ENCODE measurements at places on chromosomes 7 and 10. TPM values are rescaled to one million over a fixed set of nuclear protein-coding genes. Genes with fewer than 3 reads are reported as not detected.

- DNase-seq: no peak
These were observed 958 bp downstream of the ANKRD1 start for GRCh38 chr10:90919683-90920574.

DNA sequence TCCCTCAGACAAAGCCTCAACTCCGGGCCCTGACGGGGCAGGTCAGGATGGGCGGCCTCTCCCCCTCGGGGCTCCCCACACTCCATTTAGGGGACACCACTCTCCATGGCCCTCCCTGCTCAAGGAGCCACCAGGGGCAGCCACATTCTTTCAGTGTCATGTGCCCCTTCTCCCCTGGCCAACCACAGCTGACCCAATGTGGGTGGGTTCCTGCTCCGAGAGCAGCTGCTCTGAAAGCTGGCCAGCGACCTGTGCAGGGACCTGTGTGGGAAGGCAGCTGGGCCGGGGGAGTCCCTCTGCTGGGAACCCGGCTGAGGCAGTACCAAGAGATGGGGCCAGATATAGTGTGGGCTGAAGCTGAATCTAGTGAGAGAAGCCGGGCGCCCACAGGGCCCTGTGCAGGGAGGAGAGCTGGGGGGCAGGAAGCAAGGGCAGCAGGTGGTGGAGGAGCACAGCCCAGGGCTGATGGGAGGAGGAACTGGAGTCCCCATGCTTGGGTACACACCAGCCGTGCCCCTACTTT, 40.6 kb upstream of the NPFFR1 start:
- no peak for DNase-seq

DNA sequence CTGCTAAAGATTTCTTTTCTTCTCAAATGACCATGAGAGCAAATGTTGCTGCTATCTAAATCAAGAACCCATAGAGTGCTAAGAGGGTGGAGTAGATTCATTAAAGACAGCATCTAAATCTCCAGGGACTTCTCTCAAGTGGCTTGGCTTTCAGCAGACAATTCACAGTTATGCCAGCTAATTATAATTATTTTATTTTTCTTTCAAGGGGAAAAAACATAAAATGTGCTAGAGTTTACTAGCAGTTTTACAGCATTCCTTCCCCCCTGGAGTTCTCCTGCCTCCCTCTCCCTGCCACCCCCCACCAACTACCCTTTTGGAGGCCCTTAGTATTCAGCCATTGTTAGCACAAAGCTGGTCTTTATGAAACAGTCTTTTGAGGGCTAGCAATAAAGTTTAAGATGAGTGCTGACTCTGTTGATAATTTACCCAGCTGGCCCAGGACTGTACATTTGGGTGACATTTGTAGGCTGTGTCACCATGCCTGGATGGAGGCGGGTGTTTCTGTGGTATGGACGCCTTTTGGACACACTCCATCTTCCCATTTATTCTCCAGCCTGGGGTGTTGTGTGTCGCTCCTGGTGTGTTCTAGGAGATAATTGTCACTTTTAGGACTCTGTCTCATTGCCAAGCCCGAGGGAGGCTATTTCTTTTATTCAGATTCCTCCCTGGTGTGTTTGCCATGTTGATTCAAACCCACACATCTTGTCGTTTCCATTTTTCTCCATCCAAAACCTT, 160.2 kb downstream of the CREB5 start:
- no peak for DNase-seq

DNA sequence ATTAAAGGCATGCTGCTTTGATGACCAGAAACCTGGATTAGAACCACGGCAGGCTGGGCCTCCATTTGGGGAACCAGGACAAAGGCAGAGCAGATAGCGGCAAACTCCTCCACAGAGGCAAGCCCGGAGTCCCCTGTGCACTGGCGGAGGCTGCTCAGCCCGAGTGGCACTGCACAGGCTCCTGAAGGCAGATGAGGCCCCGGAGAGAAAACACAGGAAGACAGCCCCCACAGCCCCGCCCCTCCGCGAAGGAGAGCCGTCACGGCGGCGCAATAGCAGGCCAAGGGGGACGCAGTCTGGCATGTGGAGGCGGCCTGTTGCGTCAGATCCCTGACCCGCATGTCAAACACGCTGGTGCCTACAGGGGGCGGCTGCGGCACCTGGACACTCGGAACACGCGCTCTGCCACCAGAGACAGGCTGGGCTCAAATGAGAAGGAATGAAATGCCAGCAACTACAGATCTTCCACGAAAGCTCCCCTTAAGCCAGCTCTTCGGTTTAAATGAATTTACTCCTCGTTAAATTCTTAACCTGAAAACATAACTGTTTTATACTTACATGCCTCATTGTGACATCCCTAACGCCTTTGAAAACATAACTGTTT, 128.5 kb downstream of the MAD1L1 start:
- DNase-seq: peak; percentile 67

DNA sequence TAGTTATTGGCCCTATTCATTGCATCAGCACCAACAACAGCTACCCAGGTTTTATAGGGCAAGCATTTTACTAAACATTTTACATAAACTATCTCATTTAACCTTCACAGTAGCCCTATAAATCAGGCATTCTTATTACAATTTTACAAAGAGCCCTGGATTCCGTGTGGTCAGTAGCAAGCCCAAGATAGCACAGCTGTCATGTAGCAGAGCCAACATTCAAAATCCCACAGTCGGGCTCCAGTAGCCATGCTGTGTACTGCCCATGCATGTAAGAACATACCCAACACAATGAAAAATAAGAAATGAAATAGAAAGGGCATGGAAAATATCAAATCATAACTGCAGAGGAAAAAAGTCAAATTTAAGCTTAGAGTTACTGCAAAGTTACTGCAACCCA, 102.3 kb downstream of the NPSR1 start:
- DNase-seq: no peak

NME8 gene
- not detected for total RNA-seq

- no peak for DNase-seq
These were observed 3.9 kb upstream of the PYROXD2 start for GRCh38 chr10:98418665-98419468.

DNA sequence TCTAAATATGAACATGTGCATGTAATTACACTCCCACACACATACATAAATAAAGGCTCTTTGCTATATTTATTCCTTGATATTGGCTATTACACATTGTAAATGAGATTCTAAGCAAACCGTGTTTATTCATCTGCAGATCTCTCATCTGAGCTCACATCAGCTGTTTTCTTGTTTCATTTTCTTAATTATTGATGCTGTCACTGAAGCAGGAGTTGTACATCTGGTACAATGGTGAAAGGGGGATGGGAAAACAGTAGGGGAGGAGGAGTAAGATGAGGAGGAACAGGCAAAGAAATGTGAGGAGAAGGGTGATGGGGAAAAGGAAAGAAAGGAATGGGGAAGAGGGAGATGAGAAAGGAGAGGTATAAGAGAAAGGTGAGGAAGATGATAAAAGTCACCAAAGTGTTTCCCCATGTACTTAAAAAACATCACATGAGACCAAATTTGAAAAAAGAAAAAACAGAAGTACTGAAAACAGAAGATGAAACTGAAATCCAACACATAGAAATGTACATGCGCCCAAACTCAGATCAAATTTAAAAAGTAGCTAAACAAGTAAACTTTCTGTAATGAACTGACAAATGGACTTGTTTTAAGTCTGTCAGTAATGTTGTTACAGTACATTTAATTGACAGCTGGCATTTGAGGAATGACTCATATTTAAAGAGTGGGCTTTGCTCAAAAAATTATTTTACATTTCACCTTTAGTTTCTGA, 472.2 kb downstream of the ARL4A start:
- DNase-seq: no peak

PRSS37 gene
- total RNA-seq: not detected

- no peak for DNase-seq
These were observed 9.6 kb downstream of the ETV1 start for GRCh38 chr7:13979671-13980435.

RHOBTB1 gene
- 0.24 TPM for total RNA-seq

TMEM229A gene
- total RNA-seq: not detected

GRID2IP gene
- 0.93 TPM for total RNA-seq

DNA sequence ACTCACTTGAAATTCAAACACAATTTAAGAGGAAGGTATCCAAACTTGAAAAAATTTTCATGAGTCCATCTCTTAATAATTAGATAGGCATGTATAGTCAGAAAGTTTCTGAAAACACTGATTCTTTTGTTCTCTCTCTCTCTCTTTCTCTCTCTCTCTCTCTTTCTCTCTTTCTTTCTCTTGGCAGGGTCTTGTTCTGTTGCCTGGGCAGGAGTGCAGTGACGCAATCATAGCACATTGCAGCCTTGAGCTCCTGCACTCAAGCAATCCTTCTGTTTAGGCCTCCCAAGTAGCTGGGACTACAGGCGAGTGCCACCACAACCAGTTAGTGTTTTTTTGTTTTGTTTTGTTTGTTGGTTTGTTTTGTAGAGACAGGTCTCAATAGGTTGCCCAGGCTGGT, 59.3 kb downstream of the PRTFDC1 start:
- no peak for DNase-seq

DNA sequence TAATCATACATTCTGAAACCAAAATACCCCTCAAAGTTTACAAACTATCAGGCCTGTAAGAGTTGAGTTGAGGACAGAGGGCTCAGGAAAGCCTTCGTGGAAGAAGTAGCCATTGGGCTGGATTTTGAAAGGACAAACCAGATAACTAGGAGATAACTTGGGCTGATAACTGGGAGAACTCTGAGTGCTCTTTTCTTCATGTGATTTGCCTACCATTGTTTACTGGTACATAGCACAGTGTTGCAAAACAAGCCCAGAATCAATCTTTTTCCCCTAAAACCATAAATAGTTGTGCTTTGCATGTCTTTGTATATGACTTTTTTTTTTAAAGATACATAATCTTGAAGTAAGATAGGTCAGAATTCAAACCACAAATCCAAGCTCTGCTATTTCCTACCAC, 106.7 kb upstream of the ITGB1 start:
- DNase-seq: no peak

- DNase-seq: no peak
These were observed 139.2 kb upstream of the NAMPT start for GRCh38 chr7:106423821-106424475.

DNA sequence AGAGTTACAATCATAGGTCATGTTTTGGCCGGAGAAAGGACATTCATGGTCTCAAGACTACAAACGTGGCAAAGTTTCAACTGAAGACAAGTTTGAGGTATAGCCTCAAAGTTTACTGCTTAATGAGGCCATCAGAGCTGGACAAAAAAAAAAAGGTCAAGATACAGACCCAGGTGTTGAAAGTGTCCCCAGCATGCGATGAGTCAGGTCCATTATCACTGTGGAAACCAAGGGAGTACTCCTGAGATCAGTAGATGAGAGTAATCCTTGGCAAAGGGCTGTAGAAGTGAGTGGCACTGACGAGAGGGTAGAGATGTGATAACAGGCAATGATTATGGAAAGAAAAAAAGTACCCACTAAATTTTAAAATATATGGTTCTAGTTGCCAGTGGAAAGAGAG, 80.1 kb upstream of the LRRN3 start:
- DNase-seq: no peak

ETV1 gene
- total RNA-seq: not detected

GRCh38 chr7:135855846-135856245, 107.2 kb upstream of the FAM180A start:
- DNase-seq: no peak

DPP6 gene
- not detected for total RNA-seq

LIPA gene
- total RNA-seq: 32.8 TPM

DNA sequence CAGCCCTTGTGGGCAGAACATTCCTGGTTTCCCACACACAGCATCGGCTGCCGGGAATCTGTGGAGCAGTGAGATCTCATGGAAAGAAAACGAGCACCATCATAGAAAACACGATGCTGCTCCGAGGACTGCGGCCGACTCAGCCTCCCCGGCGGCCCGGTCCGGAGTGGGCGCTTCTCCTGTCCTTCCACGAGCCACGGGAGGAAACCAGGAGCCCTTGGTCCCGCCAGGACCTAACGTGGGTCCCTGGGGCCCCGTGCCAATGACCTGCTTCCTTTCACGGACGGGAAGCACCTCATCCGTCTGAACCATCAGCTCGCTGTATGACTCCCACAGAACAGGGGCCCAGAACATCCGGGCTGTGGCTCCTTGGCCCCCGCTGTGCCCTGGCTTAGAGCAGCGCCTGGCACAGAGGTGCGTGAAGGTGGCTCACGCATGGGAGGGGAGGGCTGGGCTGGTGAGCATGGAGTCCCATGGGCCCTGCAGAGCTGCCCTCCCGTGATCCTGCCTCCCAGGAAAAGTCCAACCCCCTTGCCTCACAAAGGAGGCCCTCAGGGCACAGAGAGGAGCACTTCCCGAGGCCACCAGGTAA, 280.5 kb downstream of the MAD1L1 start:
- DNase-seq: no peak

POU6F2 gene
- total RNA-seq: 0.24 TPM

DNA sequence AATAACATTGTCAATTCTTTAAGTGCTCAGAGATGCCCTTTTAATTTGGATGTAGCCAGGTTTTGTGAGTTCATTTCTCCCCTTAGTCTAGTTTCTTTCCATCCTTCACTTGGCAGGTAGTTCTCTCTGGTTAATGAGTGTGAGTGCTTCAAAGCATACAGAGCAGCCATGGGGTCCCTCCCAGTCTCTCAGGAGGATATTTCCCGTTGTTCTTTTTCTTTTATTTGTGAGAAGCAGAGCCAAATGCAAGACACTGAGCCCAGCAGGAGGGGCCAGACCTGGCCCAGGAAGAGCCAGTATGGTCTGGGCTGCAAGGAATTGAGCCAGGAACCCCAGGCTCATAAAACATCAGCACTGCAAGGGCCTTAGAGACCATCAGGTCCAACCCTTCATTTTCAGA, 52.4 kb downstream of the PLCE1 start:
- DNase-seq: no peak

IQUB gene
- total RNA-seq: 0.11 TPM

DNA sequence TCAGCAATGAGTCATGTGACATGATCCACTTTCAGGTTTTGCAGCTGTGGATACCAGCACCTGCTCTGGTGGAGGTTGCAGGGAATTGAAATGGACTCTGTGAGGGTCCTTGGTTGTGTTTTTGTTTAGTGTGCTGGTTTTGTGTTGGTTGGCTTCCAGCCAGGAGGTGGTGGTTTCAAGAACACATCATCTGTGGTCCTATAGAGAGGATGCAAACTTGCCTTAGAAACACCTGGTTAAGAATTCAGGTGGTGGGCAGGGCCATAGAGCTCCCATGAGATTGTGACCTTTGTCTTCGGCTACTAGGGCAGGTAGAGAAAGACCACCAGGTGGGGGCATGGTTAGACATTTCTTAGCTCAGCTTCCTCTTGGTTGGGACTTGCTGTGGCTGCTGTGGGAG, 59.2 kb upstream of the CYP2C9 start:
- DNase-seq: no peak

- DNase-seq: no peak
These were observed 507.6 kb upstream of the FOXK1 start for GRCh38 chr7:4174451-4174850.

- DNase-seq: no peak
These were observed 197.5 kb downstream of the ELFN1 start for GRCh38 chr7:1867370-1868260.

GRCh38 chr10:127006453-127006852, 101.2 kb downstream of the DOCK1 start:
- no peak for DNase-seq

GRCh38 chr10:119273413-119273812, 66.0 kb downstream of the GRK5 start:
- no peak for DNase-seq

GRCh38 chr7:148588670-148589131, 1.9 kb upstream of the C7orf33 start:
- no peak for DNase-seq

GRCh38 chr10:77506517-77507200, 130.9 kb downstream of the KCNMA1 start:
- no peak for DNase-seq

ADIRF gene
- 7.9 TPM for total RNA-seq

GRCh38 chr10:33803248-33803647, 468.8 kb upstream of the NRP1 start:
- DNase-seq: no peak

DENND2A gene
- total RNA-seq: not detected

- DNase-seq: no peak
These were observed 92.2 kb downstream of the PLCE1 start for GRCh38 chr10:94085766-94086437.
